ENCODE measurements at places on chromosomes 12 and 14.
A peak's percentile ranks its signal among the peaks of the same experiment; 100 is the strongest.

GRCh38 chr14:75254901-75255584 is 23.6 kb upstream of the FOS start:
- DNase-seq: no peak

- DNase-seq: no peak
These were observed 19.3 kb upstream of the KCNH3 start for GRCh38 chr12:49519574-49519936.

DNA sequence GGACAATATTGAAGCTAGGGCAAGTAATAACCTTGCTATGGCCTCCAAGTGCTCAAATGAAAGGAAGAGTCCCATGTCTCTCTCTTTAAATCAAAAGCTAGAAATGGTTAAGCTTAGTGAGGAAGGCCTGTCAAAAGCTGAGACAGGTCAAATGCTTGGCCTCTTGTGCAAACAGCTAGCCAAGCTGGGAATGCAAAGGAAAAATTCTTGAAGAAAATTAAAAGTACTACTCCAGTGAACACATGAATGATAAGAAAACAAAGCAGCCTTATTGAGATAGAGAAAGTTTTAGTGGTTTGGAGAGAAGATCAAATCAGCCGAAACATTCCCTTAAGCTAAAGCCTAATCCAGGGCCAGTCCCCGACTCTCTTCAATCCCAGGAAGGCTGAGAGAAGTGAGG is 84.1 kb upstream of the PLEKHA5 start:
- no peak for DNase-seq

DNA sequence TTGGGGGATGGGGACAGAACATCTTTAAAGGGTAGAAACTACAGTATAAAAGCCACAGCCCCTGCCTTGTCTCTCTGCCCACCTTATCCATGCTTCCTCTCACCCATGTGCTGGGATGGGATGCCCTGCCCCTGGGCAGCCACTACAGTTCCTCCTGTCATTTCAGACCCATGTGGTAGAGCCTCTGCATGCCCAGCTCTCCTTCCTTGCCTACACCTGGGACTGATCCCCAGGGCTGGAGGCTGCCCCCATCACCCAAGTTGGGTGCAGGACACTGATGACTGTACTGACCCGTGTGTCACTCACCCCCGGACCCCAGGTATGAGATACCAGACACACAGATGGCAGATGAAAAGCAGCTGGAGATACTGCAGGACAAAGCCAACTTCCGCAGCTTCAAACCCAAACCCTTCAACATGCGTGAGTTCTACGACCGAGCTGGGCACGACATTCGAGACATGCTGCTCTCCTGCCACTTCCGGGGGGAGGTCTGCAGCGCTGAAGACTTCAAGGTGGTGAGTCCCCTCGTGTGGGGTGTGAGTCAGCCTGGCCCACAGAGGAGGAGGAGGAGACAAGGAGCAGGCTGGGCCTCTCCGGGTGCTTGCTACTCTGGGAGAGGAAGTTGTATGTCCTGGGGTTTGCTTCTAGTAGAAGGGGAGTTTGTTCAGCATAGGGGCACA is 2.2 kb downstream of the ASIC1 start:
- DNase-seq: peak; percentile 37

- DNase-seq: no peak
These were observed 31.2 kb upstream of the KLC1 start for GRCh38 chr14:103597623-103598377.

- no peak for DNase-seq
These were observed 473.5 kb downstream of the PRKD1 start for GRCh38 chr14:29454026-29454693.

DNA sequence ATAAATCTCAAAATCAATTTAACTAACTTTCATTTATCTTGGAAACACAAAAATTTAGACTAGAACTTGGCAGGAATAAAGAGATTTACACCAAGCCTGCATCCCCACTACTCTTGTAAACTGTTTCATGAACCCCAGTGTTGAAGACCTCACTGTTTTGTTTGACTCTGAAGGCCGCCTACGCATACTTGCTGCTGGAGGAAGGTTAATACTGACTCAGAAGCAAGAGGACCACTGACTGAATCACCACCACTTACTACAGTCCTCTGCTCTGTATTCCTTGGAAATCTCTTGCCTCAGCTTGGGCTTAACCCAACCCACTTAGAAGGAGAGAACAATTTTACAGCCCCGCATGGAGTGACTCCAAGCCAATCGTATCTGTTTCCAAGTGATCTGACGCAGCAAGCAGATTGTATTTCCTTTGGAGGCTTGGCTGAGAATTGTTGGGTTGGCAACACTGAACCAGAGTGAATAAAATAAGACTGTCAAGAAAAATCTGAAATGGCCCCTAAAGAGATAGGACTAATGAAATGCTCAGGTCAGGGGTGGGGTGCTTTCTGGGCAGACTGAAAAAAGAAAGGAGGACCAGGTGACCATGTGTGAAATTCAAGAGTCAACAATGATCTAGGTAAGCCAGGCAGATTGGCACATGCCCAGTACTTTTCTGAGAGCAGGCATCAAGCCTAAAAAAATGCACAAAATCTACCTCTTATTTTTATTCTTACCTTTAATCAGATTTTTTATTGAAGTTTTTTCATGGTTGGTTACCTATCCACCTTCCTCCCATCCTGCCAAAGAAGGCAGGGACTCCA is 248.6 kb downstream of the ZFP36L1 start:
- no peak for DNase-seq

DNA sequence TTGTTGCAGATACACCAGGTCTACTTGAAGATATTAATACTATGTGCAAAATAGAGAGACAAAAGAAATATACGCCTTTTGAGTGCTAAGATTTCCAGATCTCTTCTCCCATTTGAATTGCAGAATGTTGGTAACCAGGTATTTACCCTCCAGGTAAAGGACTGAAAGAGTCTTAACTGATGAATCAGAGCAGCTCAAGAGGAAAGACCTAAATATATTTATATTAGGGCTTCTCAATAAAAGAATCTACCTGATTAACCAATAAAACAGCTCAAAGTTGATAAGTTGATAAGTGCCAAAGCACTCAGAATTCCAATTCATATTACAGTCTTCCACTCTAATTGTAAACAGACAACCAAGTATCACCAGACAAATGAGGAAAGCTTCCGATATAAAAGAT is 59.2 kb downstream of the ZNF641 start:
- DNase-seq: no peak

DNA sequence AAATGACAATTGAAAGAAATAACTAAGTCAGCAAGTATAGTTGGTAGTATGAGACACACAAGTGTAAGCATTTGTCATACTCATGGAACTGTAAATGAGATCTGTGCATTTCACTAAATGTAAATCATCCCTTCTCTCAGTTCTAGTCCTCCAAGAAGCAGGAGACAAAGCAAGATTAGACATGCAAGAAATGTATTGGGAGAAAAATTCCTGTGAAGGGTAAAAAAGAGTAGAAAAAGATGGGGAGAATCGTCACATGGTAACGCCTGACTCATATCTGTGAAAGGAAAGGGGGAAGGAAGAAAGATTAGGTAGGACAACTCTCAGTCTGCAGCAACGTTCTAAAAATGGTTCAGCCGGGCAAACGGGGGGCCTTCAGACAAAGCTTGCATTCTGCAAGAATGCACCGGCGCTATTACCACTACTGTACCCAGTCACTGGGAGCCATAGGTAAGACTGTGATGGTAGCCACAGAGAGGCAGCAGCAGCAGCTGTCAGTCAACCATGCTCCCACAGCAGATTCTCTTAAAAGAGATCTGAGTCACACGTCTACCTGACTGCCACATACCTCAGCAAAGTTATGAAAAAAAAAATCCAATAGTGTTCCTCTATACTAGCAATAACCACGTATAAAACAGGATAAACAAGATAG is 18.0 kb upstream of the RFX4 start:
- DNase-seq: no peak

- no peak for DNase-seq
These were observed 41.2 kb downstream of the ADGRD1 start for GRCh38 chr12:130994821-130995375.

DNA sequence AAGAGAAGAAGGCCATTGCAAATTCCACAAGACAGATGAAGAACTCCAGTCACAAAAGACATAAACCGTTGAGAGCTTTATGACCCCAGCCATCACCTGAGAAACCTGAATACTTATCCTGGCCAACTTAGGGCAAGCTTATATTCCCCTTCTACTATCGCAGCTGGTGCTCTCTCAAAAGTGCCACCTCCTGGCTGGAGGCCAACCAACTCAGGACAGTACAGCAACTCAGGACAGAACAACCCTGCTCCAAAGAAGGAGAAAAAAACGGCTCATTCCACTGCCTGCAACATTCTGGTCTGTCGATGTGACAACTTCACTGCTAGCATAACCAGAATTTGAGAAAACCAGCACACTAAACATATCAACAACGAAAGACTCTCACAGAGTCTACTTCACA is 9.7 kb upstream of the KRT6B start:
- DNase-seq: no peak

- no peak for DNase-seq
These were observed 34.8 kb downstream of the TMCC3 start for GRCh38 chr12:94615260-94616181.

DNA sequence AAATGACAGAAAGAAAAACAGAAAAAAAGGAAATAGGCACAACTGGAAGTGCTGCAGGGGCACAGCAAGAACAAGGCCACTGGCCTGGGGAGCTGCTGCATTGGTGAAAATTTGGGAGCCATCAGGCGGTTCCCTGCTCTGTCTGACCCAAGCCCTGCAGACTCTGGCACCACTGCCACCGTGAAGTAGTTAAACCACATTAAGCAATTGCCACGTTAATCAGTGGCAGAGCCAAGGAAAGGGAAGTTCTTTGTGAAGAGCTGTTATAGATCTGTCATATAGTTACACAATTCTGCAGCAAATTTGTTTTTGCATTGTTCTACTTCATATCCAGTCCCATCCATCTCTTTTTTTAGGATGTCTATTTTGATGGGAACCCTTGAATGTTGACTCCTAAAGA is 915.3 kb downstream of the FSCB start:
- DNase-seq: no peak

DNA sequence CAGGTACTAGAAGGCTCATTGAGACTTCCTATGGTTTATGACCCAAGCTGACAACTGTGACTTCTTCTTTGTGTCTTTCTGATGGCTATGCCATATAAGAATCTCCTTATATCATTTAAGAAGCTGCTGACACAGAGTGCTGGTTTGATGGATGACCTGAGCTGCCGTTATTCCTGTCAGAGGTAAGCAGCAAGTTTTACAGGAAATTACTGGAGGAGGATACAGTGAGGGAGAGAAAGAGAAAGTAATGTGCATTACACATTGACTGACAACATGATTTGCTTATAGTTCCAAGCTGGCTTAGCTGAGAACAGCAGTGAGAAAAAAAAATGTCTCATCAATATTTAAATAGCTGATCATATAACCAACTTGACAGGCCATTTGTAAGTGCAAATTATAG is 981.4 kb downstream of the FSCB start:
- no peak for DNase-seq

DNA sequence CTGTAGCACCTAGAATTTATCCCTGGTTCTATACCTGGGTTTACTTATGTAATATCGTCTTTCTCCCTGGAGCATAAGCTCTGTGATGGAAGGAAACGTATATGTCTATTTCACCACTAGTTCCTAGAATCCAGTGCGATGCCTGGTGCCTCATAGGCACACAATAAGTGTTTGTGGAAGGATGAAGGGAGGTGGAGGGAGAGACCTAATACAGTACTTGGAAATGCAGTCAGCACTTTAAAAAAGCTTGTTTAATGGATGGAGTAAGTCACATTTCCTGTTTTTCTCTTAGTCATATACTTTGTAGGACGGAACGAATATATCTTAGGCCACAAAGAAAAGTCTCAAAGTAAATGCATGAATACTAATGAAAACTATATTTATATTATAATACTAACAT is 186.5 kb upstream of the HMGA2 start:
- no peak for DNase-seq

DNA sequence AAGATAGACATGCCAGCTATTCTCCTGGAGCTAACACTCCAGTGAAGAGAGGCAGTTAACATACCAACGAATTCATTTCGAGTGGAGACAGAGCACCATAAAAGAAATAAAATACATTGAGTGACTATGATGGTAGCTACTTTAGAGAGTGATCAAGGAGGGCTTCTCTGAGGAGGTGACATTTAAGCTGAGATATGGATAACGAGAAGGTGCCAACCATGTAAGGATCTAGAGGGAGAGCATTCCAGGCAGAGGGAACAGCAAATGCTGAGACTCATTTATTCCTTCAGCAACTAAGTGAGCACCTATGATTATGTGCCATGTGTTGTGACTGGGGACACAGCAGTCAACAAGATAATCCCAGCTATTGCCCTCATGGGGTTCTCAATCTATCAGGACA is 28.3 kb upstream of the OAS1 start:
- DNase-seq: no peak

DNA sequence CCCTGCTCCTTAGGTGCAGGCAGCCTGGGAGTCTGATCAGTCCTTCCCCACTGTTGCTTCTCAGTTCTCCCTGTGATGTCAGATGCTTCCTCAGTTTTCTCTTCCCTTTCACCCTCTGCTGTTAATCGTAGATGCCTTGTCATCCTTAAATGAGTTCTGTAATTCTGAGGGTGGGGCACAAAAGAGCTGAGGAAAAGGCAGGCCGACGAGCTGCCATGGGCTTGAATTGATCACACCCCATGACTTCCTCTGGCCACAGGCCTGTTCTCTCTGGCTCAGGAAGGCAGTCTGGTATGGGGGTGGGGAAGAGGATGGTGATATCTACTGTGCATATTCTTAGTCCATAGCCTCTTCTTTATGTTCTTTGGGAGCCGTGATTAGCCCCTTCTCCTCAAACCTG is 5.2 kb upstream of the AP1G2 start:
- DNase-seq: no peak

DNA sequence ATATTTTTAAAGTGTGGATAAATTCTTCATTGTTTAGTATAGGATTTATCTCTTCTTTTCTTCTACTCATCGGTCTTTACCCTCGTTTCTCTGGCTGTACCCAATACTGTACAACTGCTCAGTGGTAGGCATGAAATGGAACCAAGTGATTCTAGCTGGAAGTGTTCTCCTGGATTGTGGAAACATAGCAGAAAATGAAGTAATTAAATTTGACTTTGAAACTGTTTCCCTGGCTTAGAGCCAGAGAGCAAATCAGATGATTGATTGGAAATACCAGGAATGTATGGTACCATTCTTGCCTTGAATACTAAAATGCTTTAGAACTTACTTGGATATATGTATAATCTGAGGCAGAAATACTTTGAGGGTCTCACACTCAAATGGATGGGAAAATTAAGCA is 292.3 kb downstream of the ERC1 start:
- no peak for DNase-seq

DNA sequence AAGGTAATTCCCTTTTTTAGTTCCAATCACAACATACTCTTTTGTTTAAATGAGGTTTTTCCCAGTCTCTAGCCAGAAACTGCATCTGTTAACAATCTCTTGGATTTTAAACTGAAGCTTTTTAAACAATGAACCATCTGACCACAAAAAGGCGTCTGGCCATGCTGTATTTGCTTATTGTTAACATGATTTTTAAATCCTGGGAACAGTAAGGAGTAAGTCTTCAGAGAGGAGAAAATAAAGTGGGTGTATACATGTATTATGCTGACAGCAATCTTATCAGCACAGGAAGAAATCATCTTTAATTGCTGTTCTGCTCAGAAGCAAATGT is 106.2 kb downstream of the DAAM1 start:
- no peak for DNase-seq

All from activated CD4-positive, alpha-beta T cell treated with anti-CD3 and anti-CD28 coated beads, Interleukin-2, amount 50 U/mL, for 4 hours (primary cell).